Right kidney (tissue), 9 donors: ENCODE measurements at places on chromosomes 7 and 10.

- DNase-seq = no peak
Observed at GRCh38 chr7:65975814-65976445, 6.1 kb downstream of the GUSB start.

DNA sequence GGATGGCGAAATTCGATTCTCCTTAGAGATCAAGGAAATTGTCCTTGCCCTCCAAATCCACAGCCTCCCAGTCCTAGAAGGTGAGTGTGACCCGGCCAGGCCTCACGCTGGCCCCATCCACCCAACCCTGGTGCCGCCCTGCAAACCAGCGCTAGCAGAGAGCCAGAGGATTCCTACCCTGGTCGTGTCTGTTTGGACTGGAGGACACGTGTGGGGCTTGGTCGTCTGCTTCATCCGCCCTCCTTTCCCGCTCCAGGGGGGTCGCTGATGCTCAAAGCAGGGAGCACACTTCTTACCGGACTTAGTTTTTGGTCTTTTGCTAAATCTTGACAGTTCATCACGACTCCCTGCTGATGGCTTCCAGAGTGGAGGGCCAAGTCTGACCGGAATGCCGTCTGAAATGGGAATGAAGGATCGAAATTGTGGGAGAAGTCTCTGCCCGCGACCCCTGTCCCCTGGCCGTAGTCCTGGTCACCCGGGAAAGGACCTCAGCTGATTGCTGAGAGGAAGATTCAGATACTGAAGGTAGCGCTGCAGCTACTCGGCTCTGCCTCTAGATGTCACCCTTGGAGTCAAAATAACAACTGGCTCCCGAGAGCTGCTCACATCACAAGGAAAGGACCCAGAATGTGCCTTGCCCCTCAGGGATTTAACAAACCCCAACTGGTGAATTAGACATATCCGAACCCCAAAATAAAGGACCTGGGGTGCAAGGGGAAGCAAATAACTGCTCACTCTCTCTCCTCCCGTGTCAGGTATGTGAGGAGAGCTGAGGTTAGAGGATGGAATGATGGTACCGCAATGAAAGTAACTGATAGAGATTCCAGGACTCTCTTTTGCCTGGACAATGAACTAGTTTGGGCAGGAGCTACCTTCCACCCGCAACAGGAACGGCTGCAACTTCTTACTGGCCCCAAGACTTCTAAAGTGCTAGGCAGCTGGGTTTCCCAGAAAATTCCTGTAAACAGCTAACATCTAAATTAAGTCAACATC, 23.5 kb upstream of the ORC5 start:
- peak; percentile 36 for DNase-seq

- no peak for DNase-seq
Observed at GRCh38 chr10:98292971-98293370, 25.0 kb upstream of the LOXL4 start.

DNA sequence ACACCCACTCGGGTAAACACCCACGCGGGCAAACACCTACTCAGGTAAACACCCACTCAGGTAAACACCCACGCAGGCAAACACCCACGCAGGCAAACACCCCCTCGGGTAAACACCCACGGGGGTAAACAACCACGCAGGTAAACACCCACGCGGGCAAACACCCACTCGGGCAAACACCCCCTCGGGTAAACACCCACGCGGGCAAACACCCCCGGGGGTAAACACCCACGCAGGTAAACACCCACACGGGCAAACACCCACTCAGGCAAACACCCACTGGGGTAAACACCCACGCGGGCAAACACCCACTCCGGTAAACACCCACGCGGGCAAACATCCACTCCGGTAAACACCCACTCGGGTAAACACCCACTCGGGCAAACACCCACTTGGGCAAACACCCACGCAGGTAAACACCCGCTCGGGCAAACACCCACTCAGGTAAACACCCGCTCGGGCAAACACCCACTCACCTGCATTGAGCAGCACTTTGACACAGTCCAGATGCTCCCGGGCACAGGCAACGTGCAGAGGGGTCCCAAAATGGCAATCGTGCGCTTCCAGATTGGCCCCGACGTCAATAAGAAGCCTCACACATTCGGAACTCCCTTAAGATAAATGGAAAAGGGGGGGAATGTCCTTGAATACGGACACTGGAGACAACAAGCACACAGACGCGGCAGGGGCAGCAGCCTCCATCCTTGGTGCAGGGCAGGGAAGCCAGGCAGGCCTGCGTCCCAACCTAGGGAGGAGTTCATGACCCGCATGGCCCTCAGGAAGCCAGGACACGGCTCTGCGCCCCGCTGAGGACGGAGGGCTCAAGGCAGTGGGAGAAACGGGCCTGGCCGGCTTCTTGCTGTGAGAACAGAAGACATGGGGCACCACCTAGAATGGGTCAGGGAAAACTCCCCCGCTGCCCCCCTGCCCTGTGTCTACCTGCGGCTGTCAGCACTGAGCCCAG, 17.6 kb downstream of the ASB13 start:
- DNase-seq = no peak

DNA sequence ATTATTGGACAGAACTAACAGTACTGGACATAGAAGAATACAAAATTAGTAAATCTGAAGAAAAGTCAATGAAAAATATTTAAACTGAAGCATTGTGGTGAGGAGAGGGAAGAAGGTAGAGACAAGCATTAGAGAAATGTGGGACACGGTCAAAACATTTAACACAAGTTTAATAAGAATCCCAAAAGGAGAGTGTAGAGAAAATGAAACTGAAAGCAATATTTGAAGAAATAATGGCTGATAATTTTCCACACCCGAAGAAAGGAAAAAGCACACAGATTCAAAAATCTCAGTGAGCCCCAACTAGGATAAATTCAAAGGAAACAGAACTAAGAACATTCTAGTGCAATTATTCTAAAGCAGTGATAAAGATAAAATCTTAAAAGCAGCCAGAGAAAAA, 126.4 kb upstream of the LRRTM3 start:
- no peak for DNase-seq

DNA sequence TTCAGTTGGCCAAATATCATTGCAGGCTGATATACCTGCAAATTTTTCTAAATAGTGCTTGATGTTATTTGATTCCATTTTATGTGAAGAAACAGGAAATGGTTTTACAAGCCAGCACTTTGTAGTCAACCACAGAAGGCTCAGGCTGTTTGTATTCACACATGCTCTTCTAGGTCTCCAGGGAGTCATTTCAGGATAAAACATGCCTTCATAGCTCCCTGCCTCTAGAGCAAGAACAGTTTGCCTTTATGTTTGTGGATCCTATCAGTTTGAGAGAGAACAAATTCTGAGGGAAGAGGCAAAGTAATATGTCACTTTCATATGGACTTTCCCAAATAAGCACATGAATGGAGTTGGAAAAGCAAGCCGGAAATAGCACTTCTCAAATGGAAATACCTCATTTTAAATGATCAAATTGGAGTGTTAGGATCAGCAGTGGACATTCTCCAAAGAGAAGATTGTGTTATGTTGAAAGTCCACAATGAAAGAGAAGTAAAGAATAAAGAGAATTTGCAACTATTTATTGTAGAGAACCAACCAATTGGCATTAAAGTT, 277.6 kb downstream of the KCND2 start:
- DNase-seq = no peak

GRCh38 chr10:78549140-78549935, 515.7 kb downstream of the RPS24 start:
- no peak for DNase-seq

DNA sequence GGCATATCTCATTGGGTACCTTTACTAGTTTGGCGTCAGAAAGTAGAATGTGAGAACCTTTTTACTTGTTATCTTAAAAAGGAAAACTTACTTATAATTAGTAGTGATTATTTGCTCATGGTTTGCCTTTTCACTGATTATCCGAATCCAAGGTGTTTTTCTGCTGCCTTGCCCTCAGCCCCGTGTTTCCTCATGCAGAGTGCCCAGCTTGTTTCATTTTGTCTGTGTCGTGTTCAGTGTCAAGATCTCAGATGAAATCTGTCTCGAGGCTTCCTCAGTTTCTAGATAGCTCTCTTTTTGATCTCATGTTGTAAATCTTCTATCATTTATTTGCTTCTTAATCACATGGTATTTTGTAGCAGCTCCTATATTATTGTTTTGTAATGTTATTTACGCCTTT, 30.1 kb downstream of the RPA3 start:
- DNase-seq = no peak

DNA sequence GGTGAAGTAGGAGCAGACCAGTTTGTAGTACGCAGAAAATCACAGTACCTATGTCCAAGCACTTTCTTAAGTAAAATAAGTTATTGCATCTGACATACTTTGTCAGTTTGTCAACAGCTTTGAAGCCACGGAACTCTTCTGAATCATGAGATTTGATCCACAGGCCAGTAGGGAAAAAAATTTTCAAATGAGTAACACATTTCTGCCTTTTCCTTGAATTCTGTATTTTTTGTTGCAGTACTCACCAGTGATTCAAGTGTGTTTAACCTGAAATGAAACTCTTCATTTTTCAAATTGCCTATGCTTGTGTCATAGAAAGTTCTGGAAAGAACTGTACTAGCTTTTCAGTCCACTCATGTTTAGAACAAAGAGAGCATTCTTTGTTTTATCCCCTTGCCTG, 337.7 kb downstream of the GATA3 start:
- DNase-seq = no peak

GRCh38 chr7:94142281-94142680, 138.1 kb upstream of the BET1 start:
- no peak for DNase-seq

- DNase-seq = no peak
Observed at GRCh38 chr7:128395748-128396147, 14.0 kb downstream of the IMPDH1 start.

DNA sequence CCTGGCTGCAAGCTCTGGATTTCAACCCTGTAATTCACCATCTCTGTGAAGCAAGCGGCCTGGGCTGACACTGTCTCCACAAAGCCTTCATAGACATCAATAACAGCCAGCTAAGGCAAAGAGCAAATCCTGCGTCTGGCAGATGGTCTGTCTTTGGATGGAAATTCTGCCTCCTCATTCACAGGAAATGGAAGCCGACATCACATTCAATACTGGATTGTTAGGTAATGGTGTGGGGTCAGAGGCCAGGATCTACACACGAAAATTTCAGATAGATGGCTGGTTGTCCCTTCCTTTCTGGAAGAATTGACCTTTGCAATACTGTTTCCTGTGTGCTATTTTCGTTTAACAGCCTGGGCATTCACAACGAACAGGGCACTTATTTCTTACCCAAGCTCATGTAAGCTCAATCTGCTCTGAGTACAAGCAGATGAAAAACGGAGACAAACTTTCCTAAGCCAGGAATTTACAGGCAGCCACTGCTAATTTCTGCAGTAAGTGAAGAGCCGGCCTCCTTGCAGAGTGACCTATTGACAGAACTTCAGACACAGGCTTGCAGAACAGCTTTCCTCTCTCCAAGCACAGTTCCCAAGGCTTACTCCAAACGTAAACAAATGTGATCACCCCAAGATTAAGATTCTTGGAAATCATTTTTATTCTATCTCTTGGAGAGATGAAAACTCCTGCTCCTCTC, 3.1 kb upstream of the ADAM12 start:
- DNase-seq = no peak

DNA sequence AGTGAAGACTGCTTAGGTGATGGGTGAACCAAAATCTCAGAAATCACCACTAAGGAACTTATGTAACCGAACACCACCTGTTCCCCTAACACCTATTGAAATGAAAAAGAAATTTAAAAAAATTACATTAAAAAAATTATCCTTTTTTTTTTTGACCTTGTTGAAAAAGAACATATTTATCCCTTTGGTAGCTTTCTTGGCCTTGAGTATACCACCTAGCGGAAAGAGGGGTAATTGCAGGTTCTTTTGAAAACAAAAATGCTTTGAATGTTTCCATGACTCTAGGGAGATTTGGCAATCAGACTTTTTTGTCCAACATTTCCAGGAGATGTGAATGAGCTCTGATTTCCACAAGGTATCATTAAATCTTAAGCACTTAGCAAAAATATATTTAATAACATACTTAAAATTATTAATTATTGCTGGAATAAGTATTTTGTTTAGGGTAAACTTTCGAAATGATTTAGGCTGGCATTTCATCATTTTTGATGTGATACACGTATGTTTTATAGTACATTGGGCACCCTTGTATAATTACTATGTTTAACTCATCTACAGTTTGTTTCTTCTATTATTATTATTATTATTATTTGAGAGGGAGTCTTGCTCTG, 47.0 kb upstream of the ELMO1 start:
- DNase-seq = peak; percentile 11

DNA sequence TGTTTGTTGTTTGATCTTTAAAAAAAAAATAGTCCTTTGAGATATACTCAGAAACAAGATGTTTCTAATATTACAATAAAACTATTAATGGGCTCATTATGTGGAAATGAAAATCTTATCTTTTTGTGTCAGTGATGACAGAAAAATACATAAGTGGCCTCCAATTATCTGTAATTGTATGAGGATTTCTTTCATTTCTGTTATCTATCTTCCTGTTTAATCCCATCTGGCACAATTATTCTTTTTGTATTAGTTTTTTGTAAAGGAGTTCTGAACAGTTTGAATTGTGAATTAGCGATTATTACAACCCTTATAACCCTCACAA, 270.8 kb downstream of the BBS9 start:
- no peak for DNase-seq

DNA sequence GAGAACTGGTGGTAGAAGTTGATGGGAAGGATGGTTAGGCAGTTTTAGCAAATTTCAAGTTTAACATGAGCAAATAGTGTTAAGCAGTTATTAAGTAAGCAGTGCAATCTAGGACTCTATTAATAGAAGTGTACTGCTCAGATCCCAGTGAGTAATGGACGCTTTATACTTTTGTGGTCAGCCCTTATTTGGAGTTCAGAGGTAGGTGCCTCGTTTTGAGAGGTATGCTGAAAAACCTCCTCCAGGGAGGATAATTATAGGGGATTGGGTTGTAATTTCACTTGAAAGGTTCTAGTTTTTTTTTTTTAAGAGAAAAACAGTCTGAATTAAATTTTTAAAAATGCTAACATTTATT, 33.5 kb upstream of the CCDC7 start:
- DNase-seq = no peak

GRCh38 chr7:50405221-50405620, 44.9 kb downstream of the FIGNL1 start:
- DNase-seq = no peak

GRCh38 chr7:96508371-96508770, 186.5 kb upstream of the SLC25A13 start:
- no peak for DNase-seq

- DNase-seq = no peak
Observed at GRCh38 chr10:53786236-53786900, 1013.8 kb upstream of the MBL2 start.

DNA sequence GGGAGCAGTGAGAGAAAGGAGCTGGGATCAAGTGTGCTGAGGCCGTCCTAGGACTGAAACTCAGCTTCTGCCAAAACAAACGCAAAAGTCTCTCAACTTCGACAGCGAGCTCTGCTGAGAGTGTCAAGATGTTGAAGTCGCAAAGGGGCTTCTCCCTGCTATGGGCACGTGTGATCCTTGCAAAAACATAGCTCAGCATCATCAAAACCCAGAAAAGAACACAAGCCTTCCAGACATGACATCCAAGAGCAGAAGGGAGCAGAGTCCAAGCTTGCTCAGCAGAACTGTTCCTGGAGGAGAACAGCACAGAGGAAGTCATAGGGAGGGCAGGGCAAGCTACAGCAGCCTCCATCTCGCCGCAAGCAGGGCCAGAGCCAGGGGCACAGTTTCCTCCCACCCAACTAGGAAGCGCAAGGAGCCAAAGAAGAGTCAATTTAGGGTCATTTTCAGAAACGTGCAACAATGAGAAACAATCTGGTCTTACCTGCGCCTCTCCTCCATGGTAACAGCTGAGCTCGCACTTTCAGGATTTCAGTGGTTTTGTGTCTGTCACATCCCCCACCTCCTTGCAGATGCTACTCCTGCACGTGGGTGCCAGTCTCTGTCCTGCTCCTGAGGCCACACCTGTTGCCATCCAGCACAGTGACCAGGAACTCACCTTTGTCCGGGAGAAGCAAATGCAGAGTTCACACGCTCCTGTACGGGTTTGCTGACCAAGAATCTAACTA, 113.9 kb downstream of the DIP2C start:
- no peak for DNase-seq
